KBM-7 (cell line): ENCODE measurements at places on chromosomes 11 and 22.
A peak's percentile ranks its signal among the peaks of the same experiment; 100 is the strongest.

GRCh38 chr11:78576549-78577097 lies 2.0 kb upstream of the NARS2 start:
- DNase-seq: peak; percentile 75

- DNase-seq: peak; percentile 47
Measured at GRCh38 chr11:11076879-11077278, 219.0 kb upstream of the ZBED5 start.

GRCh38 chr22:17403906-17404305 lies 34.6 kb downstream of the CECR2 start:
- no peak for DNase-seq

GRCh38 chr11:11218629-11218986 lies 134.4 kb downstream of the CSNK2A3 start:
- DNase-seq: no peak

- no peak for DNase-seq
Measured at GRCh38 chr11:72075756-72076155, 4.6 kb downstream of the NUMA1 start.

GRCh38 chr11:130006929-130007328 lies 4.3 kb upstream of the PRDM10 start:
- no peak for DNase-seq

- no peak for DNase-seq
Measured at GRCh38 chr11:57482782-57483561, 22.6 kb downstream of the RTN4RL2 start.

DNA sequence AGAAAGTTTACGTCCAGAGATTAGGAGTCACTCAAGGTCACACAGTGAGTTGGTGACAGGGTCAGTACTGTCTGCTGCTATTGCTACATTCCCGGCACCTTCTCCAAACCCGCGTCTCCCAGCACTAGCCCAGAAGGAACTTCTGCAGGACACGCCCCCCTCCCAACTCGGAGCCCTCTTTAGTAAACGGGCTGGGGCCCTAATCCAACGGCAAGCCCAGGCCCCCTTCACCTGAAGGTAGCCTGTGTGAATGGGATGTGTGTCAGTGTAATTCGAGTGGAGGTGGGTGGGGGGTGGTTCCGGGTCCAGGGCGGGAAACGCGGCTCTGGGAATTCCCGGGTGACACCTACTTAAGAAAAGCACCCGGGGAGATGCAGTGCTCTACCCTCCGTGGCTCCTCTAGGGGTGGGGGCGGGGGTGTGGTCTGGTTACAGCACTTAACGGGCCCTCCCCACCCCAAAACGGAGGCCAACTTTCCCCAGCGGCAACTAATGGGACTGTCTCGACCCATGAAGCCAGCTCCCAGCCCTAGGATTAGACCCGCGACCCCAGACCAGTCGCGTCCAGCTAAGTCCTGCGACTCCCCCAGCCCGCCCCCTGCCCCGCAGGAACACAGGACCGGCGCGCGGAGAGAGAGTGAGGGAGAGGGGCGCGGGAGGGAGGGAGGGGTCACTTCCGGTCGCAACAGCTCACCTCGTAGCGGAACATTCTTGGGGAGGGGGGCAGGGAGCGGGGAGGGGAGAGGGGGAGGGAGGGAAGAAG lies 468 bp downstream of the PATL1 start:
- DNase-seq: peak; percentile 40
